ENCODE measurements at places on chromosomes 11 and 22.

DNA sequence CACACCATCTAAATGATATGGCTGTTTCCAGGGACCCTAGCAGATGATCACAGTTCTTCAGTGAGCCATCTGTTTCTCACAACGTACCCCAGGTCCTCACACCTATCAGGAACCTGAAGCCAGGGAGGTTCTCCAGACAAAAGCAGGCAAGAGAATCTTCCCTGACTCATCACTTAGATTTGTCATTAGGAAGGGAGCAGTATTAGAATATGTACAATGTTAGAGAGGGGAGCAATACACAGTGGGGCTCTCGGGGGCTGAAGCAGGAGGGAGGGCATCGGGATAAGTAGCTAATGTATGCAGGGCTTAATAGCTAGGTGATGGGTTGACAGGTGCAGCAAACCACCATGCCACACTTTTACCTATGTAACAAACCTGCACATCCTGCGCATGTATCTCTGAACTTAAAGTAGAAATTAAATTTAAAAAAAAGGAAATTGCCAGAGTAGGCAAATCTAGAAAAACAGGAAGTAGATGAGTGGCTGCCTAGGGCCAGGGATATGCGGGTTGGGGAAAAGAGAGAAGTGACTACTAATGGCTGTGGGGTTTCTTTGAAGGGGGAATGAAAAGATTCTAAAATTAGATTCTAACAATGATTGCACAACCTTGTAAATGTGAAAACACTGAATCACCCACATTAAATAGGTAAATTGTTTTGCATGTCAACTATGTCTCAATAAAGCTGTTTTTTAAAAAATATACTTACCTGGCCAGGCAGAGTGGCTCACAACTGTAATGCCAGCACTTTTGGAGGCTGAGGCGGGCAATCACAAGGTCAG, 14.4 kb downstream of the C22orf42 start:
- no peak for DNase-seq

GRCh38 chr11:46240371-46240770, 37.1 kb upstream of the CREB3L1 start:
- no peak for DNase-seq

DNA sequence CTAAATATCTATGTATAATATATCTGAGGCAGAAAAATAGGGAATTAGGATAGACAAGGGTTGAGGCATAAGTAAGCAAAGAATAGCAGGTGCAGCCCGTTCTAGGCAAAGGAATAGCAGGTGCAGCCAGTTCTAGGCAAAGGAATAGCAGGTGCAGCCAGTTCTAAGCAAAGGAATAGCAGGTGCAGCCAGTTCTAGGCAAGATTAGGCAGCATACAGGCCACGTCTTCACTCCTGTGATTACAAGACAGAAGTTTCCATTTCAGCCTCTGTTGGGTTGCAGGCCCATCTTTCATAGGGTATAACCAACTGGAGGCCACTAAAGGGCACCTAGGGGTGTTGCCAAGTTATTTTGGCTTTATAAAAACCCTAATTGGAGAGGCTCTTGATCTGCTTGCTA, 28.8 kb upstream of the CHORDC1 start:
- DNase-seq, result no peak

DNA sequence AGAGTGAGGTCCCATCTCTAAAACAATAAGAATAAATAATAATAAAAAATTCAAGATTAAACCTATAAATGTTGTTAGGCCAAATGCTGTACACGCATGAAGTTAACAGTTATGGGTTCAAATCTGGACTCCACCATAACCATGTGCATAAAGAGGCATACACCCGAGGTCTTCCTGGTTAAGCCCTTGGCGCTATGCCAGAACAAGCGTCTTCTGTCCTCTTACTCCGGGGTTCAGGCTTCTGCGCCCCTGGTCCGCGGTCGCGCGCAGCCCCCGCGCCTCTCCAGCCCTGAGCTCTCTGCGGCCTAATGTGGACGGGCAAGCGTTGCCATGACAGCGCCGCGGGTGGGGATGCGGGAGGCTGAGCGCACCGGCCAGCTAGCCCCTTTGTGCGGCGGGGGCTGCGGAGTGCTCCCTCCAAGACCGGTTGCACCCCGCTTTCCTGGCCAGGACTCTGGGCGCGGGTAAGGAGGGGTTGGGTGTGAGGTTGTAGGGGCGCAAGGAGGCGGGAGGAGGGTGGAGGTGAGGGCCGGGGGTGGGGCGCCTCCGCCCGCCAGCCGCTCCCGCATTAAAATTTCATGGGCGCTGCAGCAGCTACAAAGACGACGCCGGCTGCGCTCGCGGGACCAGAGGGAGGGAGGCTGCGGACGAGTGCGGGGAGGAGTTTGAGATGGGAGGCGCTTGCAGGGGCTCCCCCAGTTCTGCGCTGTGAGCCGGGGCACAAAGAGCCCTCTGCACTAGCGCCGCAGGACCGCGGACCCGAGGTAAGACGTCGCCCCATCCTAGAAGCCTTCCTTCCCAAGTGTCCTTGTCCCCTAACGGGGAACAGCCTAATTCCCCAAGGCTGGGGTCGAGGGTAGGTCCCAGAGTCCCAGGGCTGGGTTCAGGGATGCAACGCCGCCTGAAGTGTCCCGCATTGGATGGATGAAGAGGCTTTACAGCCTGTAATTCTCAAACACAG, at the start of gene MIAT:
Gene MIAT, plus strand, starts transcription at position 698 of the 961 bp plus-strand sequence.
- DNase-seq, result peak; percentile 59

DNA sequence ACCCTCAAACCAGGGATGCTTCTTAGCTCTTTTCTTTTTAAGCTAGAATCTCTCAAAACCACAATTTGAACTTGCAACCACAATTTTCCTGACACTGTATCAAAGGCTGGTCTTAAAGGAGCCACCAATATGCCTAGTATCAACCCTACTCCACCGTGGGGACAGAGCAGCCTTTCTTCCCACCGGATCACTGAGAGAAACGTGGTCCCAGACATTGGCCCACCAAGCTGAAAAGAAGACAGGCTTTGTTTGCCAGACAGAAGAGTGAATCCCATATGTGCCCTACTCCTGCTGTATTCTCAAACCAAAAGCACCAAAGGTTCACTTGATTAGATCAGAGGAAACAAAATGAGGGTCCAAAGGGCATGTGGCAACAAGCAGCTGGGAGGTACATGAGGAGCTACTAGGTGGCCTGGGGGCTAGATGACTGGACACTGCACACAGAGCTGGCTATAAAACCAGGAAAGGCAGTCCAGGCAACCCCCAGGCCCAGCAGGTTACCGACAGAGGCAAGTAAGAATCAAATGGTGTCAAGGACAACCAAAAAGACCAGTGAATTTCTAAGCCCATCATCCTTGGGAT, 3.6 kb upstream of the VWCE start:
- no peak for DNase-seq

DNA sequence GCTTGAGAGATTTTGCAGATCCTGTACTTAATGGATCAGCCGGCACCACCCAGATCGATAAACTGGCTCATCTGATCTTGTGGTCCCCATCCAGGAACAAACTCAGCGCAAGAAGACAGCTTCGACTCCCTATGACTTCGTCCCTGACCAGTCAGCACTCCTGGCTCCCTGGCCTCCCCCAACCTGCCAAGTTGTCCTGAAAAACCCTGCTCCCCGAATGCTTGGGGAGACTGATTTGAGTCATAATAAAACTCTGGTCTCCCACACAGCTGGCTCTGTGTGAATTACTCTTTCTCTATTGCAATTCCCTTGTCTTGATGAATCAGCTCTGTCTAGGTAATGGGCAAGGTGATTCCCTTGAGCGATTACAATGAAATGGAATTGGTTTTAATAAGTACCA, 29.5 kb downstream of the OR2AG2 start:
- DNase-seq, result no peak

- no peak for DNase-seq
Observed at GRCh38 chr11:101009690-101010055, 119.9 kb downstream of the PGR start.

Measured in activated T-cell treated with anti-CD3 and anti-CD28 coated beads for 1 hour (primary cell).